Caudate nucleus (tissue), 63 donors: ENCODE measurements at places on chromosomes 1 and 21.

- DNase-seq = no peak
Measured at GRCh38 chr1:58780836-58781452, 2.9 kb downstream of the JUN start.

GRCh38 chr1:195789321-195789720 is 818.9 kb downstream of the KCNT2 start:
- no peak for DNase-seq

- peak; percentile 34 for DNase-seq
Measured at GRCh38 chr1:43991476-43992231, at the start of gene CCDC24. TSS of gene CCDC24 (plus strand) at chr1:43991599. CDS start at chr1:43991879, 280 bp downstream.

DNA sequence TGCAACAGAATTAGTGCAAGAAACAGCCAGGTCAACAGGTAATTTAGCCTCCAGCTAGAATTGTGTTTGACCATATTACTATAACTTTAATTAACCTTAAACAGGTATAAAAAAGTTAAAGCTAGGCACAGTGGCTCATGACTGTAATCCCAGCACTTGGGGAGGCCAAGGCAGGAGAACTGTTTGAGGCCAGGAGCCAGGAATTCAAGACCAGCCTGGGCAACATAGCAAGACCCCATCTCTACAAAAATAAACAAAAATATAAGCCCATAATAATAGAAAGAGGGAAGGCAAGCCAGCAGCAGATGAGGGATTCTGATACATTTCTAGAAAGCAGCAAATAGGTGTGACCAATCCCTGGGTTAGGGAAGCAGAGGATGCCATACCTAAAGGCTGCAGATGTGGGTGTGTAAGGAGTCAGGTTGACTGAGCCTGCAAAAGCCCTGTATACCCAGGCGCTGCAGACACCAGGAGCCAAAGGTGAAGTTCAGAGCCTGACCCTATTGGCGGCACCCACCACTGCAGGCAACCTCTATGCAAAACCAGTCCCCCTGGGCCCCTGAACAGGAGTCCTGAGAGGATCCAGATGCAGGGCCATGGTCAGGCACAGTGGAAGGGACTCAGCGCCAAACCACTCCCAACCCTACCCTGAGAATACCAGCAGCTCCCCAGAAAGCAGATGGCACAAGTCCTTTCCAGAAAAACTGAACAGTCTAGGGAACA is 19.3 kb upstream of the LSS start:
- no peak for DNase-seq

DNA sequence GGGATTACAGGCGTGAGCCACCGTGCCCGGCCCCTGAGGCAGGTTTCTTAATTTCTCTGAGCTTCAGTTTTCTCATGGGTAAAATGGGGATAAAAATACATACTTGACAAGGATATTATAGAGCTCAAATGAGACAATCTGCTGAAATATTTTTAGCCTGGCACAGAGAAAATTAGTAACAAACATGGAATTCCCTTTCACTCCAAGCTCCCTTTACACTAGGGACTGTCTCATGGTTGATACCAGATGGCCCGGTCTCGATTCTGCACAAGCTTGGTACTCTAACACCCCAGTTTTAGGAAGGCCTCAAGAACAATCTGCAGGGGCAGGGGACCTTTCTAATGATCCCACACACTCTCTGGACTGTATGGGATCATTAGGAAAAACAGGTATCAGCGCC is 671.7 kb downstream of the SMYD3 start:
- no peak for DNase-seq

DNA sequence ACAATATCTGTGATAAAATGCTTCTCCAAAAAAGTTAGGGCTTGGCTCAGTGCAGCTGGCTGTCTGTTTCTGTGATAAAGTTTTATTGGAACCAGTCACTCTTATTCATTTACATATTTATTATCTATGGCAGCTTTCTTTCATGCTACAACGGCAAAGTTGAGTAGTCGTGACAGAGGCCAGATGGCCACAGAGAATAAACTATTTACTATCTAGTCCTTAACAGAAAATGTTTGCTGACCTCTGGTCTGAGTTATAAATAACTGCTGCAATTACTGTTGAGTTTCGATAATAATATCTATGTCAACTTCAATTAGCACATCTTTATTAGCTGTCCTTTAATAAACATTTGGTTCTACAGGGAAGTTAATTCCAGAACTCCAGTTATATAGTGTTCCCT is 180.2 kb upstream of the RUNX1 start:
- DNase-seq = no peak

DNA sequence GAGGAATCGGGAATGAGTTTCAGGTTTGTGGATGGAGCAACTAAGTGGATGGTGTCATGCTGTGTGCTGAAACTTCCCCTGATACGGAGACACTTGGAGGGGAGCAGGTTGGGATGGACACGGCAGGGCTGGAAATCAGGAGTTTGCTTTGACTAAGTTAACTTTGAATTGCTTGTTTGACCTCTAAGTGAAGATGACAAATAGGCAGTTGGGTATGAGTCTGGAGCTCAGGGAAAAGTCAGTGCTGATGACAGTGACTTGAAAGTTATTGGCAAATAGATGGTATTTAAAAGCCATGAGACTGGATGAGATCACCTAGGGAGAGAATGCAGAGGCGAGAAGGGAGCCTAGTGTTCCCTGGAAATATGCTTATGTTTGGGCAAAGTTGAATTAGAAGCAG is 12.8 kb upstream of the ZSCAN20 start:
- DNase-seq = no peak
